ENCODE measurements at places on chromosomes 16 and 17.
A peak's percentile ranks its signal among the peaks of the same experiment; 100 is the strongest.

DNA sequence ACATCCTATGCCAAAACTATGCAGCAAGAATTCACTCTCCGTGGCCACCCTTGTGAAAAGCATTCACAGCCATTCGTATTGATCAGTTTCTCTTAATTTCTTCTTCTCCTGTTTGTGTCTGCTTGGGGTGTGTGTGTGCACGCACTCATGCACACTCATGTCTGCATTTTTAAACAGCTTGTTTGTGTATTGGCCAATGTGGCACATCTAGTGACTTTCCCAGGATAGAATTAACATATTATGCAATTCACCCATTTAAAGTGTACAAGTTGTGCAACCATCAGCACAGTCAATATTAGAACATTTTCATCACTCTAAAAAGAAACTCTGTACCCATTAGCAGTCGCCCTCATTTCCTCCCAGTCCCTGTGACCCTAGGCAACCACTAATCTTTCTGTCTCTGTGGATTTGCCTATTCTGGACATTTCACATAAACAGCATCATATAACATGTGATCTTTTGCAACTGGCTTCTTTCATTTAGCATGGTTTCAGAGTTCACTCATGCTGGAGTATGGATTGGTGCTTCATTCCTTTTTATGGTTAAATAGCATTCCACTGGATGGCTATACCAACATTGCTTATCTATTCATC is 20.1 kb downstream of the IRX3 start:
- DNase-seq, result no peak

GRCh38 chr17:39667262-39667944 is 850 bp upstream of the PNMT start:
- no peak for DNase-seq

GRCh38 chr17:12902046-12902445 is 112.7 kb downstream of the ARHGAP44 start:
- no peak for DNase-seq

GRCh38 chr17:11720816-11721215 is 122.5 kb downstream of the DNAH9 start:
- no peak for DNase-seq

DNA sequence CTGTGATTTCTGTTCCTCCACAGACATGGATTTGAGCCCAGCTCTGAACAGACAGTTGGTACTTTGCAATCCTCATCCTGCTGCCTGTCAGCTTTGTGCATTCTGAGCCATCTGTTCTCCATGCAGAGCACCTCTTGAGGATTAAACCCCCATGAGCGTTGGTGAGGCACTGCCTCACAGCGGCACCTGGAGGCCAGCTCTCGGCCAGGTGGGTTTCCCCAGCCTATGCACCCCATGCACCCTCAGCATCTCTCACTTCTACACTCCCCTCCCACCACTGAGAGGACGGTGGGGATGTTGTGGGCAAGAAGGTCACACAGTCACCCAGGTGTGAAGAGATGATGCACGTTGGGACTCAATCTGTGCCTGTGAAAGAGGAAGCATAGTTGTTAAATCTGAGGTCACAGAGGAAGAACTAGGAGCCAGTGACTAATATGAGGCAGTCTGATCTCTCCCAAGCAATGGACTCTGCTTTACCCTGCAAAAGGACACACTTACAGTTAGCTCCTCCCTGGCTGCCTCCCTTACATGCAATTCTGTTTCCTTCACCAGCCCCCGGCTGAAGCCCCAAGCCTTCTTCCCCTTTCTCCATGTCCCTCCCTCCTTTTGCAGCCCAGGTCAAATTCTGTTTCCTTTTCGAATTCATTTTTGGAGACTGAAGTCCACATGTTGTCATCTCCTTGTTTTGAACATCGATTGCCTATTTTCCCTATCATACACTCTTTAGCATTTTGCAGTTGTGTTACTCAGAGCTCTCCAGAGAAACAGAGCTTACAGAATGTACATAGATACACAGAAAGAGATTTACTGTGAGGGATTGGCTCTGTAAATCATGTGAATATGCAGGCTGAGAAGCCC is 58.5 kb downstream of the HS3ST3B1 start:
- peak; percentile 6 for DNase-seq

DNA sequence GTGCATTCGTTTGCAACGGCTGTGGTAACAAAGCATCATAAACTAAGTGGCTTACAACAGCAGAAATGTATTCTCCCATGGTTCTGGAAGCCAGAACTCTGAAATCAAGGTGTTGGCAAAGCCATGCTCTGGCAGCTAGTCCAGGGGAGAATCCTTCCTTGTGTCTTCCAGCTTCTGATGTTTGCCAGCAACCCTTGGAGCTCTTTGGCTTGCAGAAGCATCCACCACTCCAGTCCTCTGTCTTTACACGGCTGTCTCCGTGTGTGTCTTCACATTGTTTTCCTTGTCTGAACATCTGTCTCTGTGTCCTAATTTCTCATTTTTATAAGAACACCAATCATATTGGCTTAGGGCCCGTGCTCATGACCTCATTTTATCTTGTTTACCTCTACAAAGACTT is 265.3 kb upstream of the HSBP1 start:
- DNase-seq, result no peak

- DNase-seq, result no peak
Observed at GRCh38 chr16:51497541-51498211, 346.6 kb upstream of the SALL1 start.

- DNase-seq, result no peak
Observed at GRCh38 chr16:58187665-58188421, 10.1 kb downstream of the CSNK2A2 start.

GRCh38 chr17:59420901-59421300 is 89.4 kb downstream of the YPEL2 start:
- DNase-seq, result no peak

GRCh38 chr17:29066047-29066446 is 23.1 kb downstream of the PIPOX start:
- no peak for DNase-seq

GRCh38 chr17:76268015-76268749 is 3.0 kb downstream of the UBALD2 start:
- DNase-seq, result peak; percentile 69

DNA sequence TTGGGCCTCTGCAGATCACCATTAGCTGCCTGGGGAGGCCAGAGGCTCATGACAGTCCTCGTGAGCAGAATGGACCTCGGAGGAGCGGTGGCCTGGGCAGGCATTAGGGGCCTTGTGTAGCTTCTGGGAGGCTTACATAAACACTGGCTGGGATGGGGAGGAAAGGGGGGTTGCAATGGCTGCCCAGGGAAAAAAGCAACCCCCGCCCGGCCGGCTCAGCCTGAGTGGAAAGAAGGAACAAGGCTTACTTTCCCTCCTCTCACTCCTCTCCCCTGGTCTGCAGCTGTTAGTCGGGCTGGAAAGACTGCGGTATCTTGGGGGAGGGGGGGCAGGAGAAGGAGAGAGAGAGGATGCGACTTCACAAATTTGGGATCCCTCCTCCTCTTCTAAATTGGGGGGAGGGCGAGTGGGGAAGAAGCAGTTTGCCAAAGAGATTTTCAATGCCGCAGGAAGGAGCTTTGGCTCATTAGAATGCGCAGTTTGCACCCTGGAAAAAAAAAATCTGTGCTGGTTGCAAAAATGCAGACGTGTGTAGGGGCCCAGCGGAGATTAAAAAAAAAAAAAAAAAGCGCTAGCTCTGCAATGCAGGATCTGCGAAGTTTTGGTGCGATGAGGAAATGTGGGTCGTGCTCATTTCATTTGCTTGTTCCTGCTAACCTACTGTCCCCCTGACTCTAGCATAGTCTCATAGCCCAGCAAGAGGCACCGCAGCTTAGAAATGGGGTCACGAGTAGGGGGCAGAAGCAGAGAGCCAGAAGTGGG is 6.6 kb upstream of the NR1D1 start:
- DNase-seq, result no peak

GRCh38 chr17:78499715-78500540 is 77.3 kb downstream of the DNAH17 start:
- no peak for DNase-seq

- no peak for DNase-seq
Observed at GRCh38 chr17:46733837-46734475, 84.5 kb downstream of the WNT3 start.

GRCh38 chr16:84941921-84942320 is 69.4 kb downstream of the ZDHHC7 start:
- no peak for DNase-seq

GRCh38 chr17:77506371-77506991 is 365.7 kb downstream of the SEC14L1 start:
- DNase-seq, result no peak

GRCh38 chr17:45577571-45578279 is 87.2 kb upstream of the PLEKHM1 start:
- DNase-seq, result no peak

- DNase-seq, result no peak
Observed at GRCh38 chr16:1908184-1908583, 10.0 kb downstream of the HS3ST6 start.

DNA sequence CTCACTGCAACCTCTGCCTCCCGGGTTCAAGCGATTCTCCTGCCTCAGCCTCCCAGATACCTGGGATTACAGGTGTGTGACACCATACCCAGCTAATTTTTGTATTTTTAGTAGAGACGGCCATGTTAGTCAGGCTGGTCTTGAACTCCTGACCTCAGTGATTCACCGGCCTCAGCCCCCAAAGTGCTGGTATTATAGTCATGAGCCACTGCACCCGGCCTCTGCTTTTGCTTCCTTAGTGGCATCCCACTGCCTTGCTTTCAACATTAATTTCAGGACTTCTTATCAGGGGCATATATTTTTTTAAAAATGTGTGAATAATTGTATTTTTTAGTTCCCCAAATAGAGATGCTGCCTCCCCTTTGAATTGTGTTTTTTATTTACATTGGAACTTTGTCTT is 98.8 kb downstream of the SYCE1L start:
- DNase-seq, result no peak

DNA sequence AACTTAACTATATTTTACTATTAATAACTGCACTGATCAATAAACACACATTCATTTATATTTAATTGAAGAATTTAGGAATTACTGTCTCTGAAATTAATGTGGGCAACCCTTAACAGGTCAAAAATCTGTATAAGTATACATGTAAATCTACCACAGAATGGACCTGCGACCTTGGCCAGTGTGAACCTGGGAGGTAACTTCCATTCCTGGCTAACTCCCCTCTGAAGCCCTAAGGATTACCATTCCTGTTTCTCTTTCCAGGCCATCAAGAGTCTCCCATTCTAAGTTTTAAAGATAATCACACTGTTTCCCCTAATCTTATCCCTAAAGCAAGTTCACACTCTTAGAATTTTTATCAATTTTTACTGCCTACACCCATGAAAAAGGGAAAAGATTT is 58.1 kb downstream of the SMURF2 start:
- no peak for DNase-seq

GRCh38 chr16:84166796-84167695 is 19.8 kb downstream of the TAF1C start:
- peak; percentile 26 for DNase-seq

GRCh38 chr17:67212231-67212630 is 32.8 kb downstream of the HELZ start:
- DNase-seq, result no peak

DNA sequence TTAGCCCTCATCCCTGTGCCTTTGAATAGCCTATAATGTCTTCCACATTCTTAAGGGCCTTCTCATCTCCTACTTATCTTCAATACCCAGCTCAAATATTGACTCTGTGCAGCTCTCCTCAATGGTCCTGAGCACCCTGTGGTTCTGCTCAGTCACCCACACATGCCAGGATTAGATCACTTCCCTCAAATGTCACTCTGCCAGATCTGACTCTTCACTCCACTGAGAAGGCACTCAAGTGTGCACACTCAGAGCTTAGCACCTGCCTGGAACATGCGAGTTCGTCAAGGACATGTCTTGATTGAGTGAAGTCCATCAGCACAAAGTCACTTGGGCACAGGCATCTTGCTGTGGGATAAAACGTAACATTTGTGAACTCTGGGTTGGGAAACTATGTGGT is 404.8 kb downstream of the CDH13 start:
- no peak for DNase-seq

- DNase-seq, result no peak
Observed at GRCh38 chr17:50108556-50108955, 13.4 kb downstream of the PDK2 start.

DNA sequence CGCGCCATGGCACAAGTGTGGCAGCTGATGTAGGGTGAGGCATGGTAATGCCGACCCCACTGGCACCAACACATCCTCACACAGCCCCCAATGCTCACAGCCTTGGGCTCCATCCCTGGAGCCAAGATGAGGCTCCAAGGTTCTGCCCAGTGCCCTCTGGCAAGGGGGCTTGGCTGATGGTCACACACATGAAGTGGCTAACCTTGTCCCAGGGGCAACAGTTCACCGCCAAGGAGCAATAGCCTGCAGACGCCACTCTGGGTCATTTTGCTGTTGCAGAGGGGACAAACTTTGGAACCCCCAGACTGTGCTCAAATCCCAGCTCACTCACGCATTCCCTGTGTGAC is 26.8 kb downstream of the TNFRSF13B start:
- no peak for DNase-seq

GRCh38 chr16:15749371-15749770 is 99.3 kb downstream of the NDE1 start:
- DNase-seq, result no peak

All from T-helper 2 cell treated with Interferon-gamma antibody and Interleukin-4, amounts not matched to agents 5 μg/mL and 100 μg/mL, for 36 hours (primary cell).